Right lobe of liver (tissue), 6 donors: ENCODE measurements at places on chromosomes 3 and 15.

GRCh38 chr15:58758141-58758540, 8.6 kb upstream of the ADAM10 start:
- no peak for DNase-seq

DNA sequence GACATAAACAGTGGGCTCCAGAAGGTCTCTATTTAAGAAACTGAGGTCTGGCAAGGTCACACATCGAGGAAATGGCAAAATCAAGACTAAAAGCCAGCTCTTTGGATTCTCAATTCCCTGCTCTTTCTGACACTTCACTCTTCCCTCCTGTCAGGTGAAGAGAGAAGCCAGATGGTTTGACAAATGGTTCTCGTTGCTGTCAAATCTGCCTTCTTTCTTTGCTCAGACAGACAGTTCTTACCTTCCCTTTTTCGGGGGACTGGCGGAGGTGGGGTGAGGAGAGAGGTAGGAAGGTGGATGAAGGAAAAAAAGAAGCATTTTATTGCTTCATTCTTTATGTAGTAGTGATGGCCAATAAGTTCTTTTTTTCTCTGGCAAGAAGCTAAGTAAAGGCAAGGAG, 133.4 kb downstream of the LPP start:
- DNase-seq, result no peak

DNA sequence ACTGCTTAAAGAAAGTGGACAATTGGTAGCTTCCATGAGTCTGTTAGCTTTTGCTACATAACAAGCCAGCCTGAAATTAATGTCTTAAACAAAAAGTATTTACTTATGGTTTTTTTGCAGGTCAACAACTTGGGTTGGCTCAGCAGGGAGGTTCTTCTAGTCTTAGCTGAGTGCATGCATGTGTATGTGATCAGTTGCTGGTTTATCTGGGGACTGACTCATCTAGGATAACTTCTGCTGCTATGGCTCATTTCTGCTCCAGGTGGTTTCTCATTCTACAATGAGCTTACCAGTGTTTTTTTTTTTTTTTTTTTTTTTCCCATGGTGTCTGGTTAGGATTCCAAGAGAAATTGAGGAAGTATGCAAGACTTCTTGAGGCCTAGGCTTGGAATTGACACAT, 244.7 kb downstream of the NSUN3 start:
- DNase-seq, result no peak

DNA sequence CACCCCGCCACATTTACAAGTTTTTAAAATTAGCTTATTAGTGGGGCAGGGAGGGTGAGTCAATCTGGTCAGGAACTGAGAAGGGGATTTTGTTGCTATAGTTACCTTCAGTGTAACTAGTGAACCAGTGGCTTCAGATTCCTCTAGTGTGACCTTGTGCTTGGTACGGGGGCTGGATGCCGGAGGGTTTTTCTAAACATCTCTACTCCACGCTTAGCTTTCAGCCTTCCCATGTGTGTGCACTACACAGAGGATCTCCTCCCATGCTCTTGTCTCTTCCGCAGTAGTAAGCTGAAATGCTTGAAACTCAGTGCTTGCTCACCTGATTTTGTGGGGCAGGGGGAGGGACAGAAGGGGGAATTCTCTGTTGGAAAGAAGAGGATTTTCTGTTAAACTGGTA, 67.9 kb upstream of the AKAP13 start:
- no peak for DNase-seq

DNA sequence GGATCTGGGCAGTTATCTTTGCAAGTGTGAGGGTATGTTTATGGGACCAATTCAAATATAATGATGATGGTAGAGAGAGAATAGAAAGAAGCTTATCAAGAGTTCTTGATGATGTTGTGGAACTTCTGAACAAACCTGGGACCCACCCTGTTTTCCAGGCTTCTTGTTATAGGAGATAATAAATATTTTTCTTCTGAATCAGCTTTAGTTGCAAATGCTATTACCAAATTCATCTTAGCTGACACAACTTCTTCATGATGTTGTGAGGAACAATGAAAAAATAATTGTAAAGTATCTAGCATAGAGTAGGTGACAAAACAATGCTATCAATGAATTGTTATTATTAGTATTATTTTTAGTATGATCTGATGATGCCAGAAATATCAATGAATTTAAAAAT, 43.5 kb upstream of the PTX3 start:
- DNase-seq, result no peak
